ENCODE measurements at places on chromosomes 6 and 20. TPM values are rescaled to one million over a fixed set of nuclear protein-coding genes. Genes with fewer than 3 reads are reported as not detected.

Gene TRIM15
- 0.04 TPM for total RNA-seq

Gene LY6G6C
- not detected for total RNA-seq

Gene EPB41L2
- total RNA-seq = 35.5 TPM

Gene SCAF8
- 18.6 TPM for total RNA-seq

Gene KIF3B
- 28.4 TPM for total RNA-seq

Gene POU5F1
- total RNA-seq = 4.5 TPM

Gene OR2B6
- total RNA-seq = 0.25 TPM

Gene SNAI1
- 18.5 TPM for total RNA-seq

Gene MOG
- not detected for total RNA-seq

Gene HLA-A
- total RNA-seq = 140 TPM

Gene SLC17A3
- 1.00 TPM for total RNA-seq

Gene SPTLC3
- 0.07 TPM for total RNA-seq

Gene SEMG1
- not detected for total RNA-seq

Gene EEF1E1
- total RNA-seq = 98.2 TPM

Gene BTN1A1
- not detected for total RNA-seq

Gene ERMARD
- total RNA-seq = 6.3 TPM

Gene GSTA1
- total RNA-seq = not detected

Gene COL21A1
- total RNA-seq = 1.4 TPM

Gene MPIG6B
- total RNA-seq = not detected

Gene NRSN1
- not detected for total RNA-seq

Gene SLC22A2
- not detected for total RNA-seq

Measured in A549 treated with DMSO at 1 μM for 4 hours (cell line).